ENCODE measurements at places on chromosomes 4 and X. TPM values are rescaled to one million over a fixed set of nuclear protein-coding genes. Genes with fewer than 3 reads are reported as not detected.

The HTR2C gene
- polyA plus RNA-seq, result 1.4 TPM

The ZCCHC12 gene
- polyA plus RNA-seq, result 0.71 TPM

The TSPAN7 gene
- polyA plus RNA-seq, result 37.7 TPM

The DOK7 gene
- polyA plus RNA-seq, result 0.36 TPM

DNA sequence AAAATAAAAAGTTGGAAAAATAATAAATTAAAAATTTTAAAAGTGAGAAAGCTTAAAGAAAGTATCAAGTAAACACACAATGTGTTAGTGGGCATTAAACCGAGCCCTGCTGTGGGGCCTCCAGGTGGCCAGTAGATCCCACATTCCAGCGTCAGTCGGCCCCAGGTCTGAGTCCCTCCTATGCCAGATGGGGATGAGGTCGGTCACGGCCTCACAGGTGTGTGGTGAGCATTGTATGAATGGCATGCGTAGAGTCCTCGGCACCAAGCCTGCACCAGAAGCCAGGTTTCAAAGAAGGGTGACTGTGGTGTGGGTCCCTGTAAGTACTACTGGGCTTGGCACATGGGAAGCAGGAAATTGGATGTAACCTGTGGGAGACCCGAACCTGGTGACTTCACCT is 75.6 kb upstream of the MSX1 start:
- H3K36me3 ChIP-seq, result no peaks in the 10 kb centered on the region
- no peak for DNase-seq
- no peaks in the 10 kb centered on the region for H3K27me3 ChIP-seq

The AFAP1 gene
- 3.6 TPM for polyA plus RNA-seq

GRCh38 chr4:138707746-138708677 is 307.6 kb upstream of the NOCT start:
- no peaks in the 10 kb centered on the region for H3K36me3 ChIP-seq
- no peak overlapping the region for H3K27ac ChIP-seq
- no peak for DNase-seq

- H3K27ac ChIP-seq, result no peak overlapping the region
- H3K36me3 ChIP-seq, result no peaks in the 10 kb centered on the region
- no peak for DNase-seq
- no peaks in the 10 kb centered on the region for H3K4me1 ChIP-seq
- H3K4me3 ChIP-seq, result no peak overlapping the region
Measured at GRCh38 chr4:10773010-10773409, 88.4 kb upstream of the CLNK start.

All from H1 (cell line).